Stimulated activated CD4-positive, alpha-beta T cell treated with anti-CD3 and anti-CD28 coated beads, Interleukin-15, amount 100 ng/mL, for 1 hour (primary cell): ENCODE measurements at places on chromosomes 1 and 21.

- no peak for DNase-seq
Measured at GRCh38 chr1:239536165-239536849, 149.9 kb downstream of the CHRM3 start.

DNA sequence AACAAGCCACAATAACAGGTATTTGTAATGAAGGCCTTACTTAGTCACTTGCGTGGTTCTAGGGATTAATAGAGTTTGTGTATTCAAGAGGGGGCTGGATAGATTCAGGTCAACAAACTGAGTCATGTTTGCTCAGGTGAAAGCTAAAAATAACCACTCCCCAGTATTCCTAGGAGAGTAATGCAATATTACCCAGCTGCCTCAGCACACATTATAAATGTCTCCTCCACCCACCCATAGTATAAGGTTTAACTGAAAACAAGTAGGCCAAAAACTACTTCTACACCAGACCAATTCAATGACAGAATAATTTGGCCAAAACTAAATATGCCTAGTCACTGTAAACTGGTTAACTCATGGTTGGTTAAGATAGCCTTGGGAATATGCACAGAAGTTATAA is 34.4 kb downstream of the WLS start:
- no peak for DNase-seq

DNA sequence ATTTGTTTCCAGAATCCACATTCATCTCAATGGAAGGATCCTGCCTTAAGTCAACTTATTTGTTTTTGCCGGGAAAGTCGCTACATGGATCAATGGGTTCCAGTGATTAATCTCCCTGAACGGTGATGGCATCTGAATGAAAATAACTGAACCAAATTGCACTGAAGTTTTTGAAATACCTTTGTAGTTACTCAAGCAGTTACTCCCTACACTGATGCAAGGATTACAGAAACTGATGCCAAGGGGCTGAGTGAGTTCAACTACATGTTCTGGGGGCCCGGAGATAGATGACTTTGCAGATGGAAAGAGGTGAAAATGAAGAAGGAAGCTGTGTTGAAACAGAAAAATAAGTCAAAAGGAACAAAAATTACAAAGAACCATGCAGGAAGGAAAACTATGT is 2.6 kb downstream of the GADD45A start:
- DNase-seq = no peak

GRCh38 chr21:26845759-26846035 is 488 bp upstream of the ADAMTS1 start:
- DNase-seq = no peak

DNA sequence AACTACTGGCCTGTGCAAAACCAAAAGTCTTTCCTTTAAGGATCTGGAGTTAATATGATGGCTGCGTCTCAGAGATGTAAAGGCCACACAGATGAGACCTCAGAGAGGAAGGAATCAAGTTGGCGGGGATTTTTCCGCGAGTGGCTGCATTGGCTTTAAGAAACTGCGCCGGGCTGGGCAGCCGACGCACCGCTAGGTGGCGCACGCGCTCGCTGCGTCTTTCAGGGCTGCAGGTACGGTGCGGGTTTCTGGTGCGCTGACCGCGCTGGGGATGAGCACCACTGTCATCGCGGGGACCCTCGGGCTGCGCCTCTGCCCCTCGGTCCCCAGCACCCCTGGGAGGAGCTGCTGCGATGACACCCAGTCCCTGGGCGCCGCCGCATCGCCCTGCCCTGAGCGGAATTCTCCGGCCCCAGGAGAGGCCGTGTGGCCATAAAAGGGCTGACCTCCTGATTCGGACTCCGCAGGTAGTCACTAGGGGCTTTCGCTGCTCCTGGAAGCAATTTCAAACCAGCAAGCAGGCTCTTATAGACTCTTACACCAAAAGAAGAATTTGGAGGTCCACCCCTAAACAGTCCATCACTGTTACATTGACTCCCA is 241.0 kb downstream of the KCNJ6 start:
- DNase-seq = peak; percentile 47

GRCh38 chr1:38125016-38125415 is 78.4 kb upstream of the POU3F1 start:
- DNase-seq = no peak

- DNase-seq = no peak
Measured at GRCh38 chr21:22795644-22796043, 1797.4 kb downstream of the NCAM2 start.

DNA sequence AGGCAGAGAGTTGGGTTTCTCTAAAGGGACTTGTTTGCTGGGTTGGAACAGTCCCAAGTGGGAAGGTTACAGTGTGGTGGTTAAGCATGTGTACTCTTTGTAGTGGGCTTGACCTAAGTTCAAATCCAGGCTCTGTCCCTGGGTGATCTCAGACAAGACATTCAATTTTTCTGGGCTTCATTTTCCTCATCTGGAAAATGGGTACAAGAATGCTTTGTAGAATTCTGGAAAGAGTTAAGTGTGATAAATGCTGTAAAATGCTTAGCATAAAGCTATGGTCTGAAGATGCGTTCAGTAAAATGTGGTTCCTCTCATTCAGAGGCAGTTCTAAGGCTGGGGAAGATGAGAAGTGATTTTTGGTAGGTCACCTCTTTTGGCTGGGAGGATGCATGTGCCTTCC is 805 bp downstream of the GRHL3 start:
- DNase-seq = no peak

GRCh38 chr1:47917687-47918086 is 79.5 kb downstream of the TRABD2B start:
- DNase-seq = no peak

DNA sequence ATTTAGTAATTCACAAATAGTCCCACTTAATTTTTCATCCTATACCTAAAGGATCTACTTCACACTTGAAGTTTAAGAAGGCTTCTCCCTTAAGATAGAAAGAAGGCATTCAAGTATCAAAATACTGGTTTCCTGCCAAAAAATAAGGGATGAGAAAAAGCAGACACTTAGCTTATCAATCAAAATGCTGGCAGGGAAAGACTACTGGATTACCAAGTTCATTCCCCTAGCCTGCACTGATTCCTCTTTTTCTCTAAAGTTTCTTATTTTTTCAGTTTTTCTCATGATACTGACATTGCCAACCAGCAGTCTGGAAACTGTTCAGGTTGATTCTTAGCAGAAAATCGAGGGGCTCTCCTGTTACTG is 204.6 kb downstream of the GABPA start:
- DNase-seq = no peak

- DNase-seq = no peak
Measured at GRCh38 chr1:185409345-185409744, 92.3 kb upstream of the IVNS1ABP start.
